ENCODE measurements at places on chromosomes 1 and 21.

DNA sequence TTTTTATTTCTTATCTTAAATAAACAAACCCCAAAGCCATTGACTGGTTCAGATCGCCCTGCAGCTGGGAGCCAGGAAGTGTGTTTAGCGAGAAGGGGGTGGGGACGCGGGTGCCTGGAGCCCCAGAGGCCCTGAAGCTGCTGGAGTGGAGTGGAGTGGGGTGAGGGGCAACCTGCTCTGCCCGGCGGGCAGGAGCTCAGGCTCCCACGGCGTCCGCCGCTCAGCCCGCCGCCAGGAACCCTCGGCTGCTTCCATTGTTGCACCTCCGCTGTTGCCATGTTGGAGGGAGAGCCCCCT lies 673 bp downstream of the PIK3C2B start:
- no peak for DNase-seq

- DNase-seq, result no peak
These were observed 674 bp upstream of the ATXN7L2 start for GRCh38 chr1:109482791-109483671.

DNA sequence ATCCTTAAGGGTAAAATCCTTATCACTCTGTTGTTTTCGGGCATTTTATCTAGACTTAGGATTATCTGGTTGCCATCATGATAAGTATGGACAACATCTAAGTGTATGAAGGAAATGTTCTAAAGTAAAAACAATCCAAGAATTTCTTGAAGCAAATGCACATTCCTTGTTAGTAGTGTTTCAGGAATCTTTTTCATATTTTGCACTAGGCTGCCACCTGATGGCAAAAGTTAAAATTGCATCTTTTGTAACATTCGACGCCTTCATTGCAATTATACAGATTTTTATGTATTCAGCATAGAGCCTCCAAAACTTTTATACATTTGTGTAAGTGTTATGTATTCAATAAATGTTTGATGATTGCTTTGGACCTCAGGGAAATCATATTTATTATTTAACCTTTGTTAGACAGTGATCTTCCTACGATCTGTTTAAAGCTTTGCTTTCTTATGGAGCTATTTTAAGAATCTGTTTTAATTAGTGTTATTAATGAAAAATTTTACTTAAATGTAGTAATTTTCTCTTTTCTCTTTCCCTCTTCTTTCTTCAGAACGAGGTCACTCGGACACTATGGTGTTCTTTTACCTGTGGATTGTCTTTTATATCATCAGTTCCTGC lies 49.4 kb upstream of the KIAA1614 start:
- peak; percentile 40 for DNase-seq

GRCh38 chr1:210081494-210081893 lies 143.5 kb downstream of the SYT14 start:
- DNase-seq, result no peak

DNA sequence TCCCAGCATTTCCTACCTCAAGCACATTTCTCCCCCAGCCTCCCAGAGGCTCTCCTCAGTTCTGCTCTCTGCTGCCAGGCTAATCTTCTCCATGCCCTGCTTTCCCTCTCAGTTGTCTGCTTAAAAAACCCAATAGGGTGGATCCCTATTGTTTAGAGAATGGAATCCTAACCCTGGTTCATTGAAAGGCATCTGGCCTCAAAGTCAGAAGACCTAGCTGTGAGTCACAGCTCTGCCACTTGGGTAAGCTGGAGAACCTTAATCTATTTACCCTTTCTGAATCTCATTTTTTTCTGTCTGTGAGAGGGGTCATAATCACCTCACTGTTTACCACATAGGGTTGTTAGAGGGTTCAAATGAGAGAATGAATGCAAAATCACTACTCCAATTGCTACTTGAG lies 12.5 kb upstream of the MYOC start:
- DNase-seq, result peak; percentile 45

- no peak for DNase-seq
These were observed 5.0 kb upstream of the CLCNKB start for GRCh38 chr1:16038620-16038912.

DNA sequence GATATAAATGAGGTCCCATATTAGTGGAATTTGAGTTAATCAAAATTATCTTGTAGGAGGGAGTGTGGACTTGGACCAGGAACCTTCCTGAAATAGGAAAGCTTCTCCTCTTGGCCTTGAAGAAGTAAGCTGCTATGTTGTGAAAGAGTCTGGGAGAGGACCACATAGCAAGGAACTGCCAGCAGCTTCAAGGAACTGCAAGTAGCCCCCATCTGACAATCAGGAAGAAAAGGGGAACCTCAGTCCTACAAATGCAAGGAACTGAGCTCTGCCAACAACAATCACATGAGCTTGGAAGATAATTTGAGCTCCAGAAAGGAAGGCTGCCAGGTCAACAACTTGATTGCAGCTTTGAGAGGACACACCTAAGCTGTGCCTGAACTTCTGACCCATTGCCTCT lies 8.2 kb upstream of the PRMT6 start:
- no peak for DNase-seq

GRCh38 chr1:232447125-232447524 lies 182.8 kb downstream of the SIPA1L2 start:
- DNase-seq, result no peak

GRCh38 chr1:156901966-156902915 lies 8.7 kb downstream of the PEAR1 start:
- peak; percentile 44 for DNase-seq

- DNase-seq, result no peak
These were observed 18.9 kb downstream of the LDLRAP1 start for GRCh38 chr1:25562101-25562927.

- DNase-seq, result no peak
These were observed 9.7 kb upstream of the CGN start for GRCh38 chr1:151501474-151501873.

DNA sequence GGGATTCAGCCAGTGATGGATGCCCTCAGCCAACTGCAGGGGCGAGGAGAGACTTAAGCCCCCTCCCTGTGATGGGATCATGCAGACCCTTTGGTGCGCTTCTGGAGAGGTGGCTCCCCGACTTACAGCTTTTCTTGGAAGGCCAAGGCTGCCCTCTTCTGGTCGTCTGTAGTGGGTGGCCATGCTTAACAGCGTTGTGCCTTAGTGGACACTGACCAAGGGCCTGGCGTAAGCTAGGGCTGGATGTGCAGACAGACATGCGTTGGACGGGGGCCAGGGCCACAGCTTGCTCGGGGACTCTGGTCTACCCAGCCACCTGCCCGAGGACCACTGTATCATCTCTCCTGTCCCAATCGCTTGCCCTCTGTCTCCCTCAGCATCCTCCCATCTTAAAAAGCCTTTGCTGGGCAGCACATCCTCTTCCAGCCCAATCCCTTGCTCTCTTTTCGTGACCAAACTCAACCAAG lies 5.5 kb downstream of the AZIN2 start:
- peak; percentile 70 for DNase-seq

GRCh38 chr1:184419350-184420161 lies 32.7 kb downstream of the C1orf21 start:
- DNase-seq, result no peak

GRCh38 chr1:244758708-244759107 lies 76.8 kb upstream of the COX20 start:
- no peak for DNase-seq

DNA sequence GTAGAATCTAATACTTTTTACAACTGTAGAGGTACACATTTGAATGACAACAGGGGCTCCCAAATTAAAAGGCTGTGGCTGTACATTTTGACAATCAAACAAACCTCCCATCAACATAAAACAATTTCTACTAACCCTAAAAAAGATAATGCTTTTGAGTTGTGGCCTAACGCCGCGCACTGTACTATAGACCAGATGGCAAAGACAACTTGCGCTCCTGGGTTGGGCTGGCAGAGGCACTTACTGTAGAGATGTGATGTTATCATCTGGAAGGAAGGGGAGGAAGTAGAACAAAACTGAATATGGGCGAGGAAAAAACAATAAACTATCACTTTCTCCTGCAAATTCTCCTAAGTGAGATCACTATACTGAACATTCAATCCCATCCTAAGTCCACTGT lies 26.1 kb downstream of the SPRTN start:
- DNase-seq, result no peak

DNA sequence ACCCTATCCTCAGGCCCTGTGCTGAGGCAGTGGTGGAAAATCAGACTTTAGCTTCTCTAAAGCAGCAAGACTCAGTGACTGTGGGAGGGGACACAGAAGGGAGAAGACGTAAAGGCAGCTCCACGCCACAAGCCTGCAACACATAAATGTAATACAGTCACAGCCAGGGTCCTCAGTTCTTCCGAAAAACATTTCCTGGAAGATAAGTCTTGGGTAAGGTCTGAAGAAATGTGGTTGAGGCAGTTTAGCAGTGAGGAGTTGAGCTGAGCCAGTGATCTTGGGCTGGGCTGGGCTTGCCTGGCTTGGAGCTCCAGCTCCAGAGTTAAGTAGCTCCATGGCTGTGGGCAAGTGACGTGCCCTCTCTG lies 127.8 kb upstream of the ADAR start:
- no peak for DNase-seq

- no peak for DNase-seq
These were observed 14.0 kb upstream of the GNG4 start for GRCh38 chr1:235663628-235664027.

DNA sequence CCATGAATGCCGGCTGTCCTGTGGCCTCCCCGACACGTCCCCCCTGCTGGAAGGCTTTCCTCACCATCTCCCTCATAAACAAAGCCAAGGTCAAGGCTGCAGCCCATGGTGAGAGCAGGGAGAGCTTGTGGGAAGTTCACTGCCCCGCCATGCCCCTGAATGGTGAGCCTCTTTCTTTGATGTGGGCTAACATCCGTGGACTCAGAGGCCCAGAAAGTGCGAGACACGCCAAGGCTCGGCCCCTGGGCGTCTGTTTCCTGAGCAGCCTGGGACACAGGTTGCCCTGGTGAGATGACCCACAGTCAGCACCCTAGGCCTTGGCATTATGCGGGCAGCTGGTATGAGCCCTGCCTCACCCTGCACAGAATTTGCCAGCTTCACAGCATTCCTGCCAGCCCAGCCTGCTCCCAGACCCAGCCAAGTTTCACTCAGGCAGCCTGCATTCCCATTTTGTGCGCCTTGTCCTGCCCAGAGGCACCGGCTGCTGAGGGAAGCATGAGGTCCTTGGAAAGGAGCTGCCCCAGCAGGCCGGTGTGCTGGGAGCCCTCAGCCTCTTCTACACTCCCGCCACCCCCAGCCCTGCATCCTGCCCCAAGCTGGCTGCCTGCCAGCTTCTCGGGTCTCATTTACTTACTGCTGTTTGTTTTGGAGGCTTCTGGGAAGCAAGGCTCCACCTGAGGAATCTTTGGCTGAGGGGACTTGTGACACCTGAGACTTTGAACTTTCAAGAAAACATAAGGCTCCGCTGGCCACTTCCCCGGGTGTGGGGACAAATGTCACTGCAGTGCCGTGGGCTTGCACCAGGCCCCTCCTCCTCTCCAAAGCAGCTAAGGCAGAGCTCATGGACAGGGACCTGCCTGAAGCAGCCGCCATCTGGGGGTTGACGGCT lies 31.9 kb downstream of the NEK2 start:
- no peak for DNase-seq

- DNase-seq, result no peak
These were observed 174.1 kb upstream of the SGIP1 start for GRCh38 chr1:66359815-66360214.

GRCh38 chr1:109721042-109721441 lies 9.0 kb downstream of the GSTM5 start:
- no peak for DNase-seq

GRCh38 chr1:7281821-7282220 lies 489.3 kb upstream of the VAMP3 start:
- peak; percentile 92 for DNase-seq

DNA sequence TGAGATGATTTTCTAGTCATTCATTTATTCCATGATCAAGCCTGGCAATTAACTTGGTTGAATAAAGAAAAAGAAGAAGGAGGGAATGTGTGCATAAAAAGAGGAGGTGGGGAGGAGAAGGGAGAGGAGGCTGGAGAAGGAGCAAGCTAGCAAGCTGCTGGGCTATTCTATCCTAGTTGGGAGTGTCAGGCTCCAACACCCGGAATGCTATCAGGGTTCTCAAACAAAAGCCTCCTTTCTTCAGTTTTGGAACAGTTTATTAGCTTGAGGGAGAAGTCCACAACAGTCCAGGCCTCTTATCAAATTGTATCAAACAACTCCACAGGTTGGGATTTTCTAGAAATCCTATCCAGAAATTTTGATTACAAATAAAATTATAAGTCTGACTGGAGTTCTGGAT lies 80.0 kb downstream of the BCAR3 start:
- no peak for DNase-seq

- peak; percentile 34 for DNase-seq
These were observed 132.1 kb downstream of the IGSF21 start for GRCh38 chr1:18239671-18240070.

DNA sequence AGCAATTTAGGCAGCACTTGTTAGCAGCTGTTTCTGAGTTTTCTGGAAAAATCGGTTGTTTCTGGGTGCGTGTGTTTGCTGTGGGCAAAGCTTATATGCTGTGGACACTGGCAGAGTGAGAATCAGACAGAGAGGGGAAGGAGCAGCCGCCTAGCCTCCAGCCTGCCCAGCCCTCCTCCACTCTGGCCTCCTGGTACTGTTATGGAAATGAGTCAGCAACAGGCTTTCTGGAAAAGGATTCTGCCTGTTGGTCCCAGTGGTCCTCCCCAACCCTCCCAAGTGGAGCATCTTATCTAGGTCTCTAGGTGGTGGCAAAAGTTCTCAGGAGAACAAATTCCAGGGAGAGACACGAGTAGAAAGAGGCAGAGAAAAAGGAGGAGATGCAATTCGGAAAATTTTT lies 42.2 kb upstream of the GOLT1A start:
- DNase-seq, result peak; percentile 62
